LHCN-M2 (cell line): ENCODE measurements at places on chromosomes 6 and 20. TPM values are rescaled to one million over a fixed set of nuclear protein-coding genes. Genes with fewer than 3 reads are reported as not detected.

DNA sequence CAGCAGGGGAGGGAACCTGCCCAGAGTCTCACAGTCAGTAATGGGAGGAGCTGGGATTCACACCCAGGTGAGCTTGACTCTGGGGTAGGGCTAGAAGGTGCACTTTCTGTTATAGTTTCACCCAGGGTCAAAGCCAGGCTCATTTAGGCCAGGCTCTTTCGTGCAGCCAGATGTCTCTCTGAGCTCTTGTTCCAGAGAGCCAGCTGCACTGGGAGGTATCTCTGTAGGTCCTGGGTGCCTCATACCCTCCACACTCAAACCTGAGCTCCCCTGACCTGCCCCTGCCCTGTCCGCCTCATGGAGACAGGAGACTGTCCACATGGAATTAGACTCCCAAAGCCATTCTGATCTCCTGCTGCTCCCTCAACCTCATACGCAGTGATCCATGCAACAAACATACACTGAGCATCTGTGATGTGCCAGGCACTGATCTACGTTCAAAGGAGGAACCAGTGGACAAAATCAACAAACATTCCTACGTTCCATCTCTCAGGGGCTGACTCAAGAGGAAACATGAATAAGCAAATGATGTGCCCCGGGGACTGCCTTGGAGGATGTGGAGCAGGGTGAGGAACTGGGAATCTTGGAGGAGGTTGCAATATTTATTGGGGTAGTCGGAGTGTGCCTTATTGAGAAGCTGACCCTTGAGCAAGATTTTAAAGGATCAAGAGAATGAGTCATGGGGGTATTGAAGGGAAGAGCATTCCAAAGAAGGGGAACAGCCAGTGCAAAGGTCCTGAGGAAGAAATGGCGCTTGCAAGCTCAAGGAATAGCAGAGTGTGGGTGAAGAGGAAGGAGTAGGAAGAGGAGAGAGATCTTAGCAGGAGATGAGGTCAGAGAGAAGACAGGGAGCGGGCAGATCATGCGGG lies 71.3 kb upstream of the TOX2 start:
- peak; percentile 90 for DNase-seq

- DNase-seq: peak; percentile 48
These were observed 19.6 kb downstream of the SLC22A2 start for GRCh38 chr6:160238761-160239751.

- no peak for DNase-seq
These were observed 130.4 kb downstream of the FNDC1 start for GRCh38 chr6:159299566-159299965.

DNA sequence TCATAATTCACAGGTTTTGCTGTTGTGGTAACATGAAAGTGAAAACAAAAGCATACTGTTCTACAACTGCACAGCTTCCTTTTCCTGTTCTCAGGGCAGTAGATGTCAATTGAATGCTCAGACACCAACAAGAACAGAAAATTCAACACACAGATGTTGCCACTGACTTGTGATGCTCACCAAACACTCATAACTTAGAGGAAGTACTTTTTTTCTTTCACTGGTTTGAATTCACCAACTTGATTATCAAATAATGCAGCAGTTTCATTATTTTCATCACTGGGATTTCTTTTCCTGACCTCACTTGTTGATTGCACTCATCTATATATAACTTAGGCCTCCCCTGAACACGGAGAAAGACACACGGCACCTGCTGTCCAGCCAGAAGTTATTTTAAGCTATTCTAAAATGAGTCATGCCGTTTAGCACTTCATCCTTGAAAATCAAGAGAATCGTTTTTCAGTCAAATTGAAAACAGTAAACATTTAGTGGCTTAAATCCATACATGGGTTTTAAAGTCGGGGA lies 949 bp downstream of the TXLNB start:
- DNase-seq: peak; percentile 84

GRCh38 chr6:69887026-69887425 lies 20.7 kb downstream of the COL19A1 start:
- DNase-seq: no peak

- DNase-seq: no peak
These were observed 80.2 kb downstream of the PLCB1 start for GRCh38 chr20:8212286-8212685.

DNA sequence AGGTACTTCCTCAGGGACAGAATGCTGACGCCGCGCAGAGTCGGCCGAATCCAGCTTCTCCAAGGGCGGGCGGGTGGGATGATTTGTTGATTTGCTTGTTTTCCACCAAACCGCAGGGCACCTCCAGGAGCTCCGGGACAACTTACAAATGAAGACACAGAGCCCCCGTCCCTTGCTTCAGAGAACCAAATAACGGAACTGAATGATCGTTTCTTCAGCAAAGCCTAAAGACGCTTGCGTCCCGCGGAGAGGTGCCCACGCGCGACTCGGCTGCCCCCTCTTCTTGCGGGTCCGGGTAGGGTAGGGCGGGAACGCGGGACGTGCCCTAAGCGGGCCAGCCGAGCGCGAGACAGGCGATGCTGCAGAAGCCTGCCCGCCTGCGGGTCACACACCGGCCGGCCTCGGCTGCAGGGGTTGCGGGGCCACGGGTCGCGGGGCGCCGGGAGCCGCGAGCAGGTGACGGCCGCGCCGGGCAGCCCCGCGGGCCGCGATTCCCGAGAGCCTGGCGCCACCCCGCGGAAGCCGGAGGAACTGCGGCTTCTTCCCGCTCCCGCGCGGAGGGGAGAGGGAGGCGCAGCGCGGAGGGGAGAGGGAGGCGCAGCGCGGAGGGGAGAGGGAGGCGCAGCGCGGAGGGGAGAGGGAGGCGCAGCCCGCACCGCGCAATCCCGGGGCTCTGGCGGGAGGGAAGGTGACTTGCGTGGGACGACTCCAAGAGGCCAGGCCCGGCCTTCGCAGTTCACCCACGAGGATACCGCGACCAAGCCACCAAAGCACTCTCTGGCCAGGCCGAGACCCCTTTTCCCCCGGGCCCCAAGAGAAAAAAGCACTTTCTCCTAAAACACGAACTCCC lies 7.7 kb upstream of the FOXF2 start:
- no peak for DNase-seq

DNA sequence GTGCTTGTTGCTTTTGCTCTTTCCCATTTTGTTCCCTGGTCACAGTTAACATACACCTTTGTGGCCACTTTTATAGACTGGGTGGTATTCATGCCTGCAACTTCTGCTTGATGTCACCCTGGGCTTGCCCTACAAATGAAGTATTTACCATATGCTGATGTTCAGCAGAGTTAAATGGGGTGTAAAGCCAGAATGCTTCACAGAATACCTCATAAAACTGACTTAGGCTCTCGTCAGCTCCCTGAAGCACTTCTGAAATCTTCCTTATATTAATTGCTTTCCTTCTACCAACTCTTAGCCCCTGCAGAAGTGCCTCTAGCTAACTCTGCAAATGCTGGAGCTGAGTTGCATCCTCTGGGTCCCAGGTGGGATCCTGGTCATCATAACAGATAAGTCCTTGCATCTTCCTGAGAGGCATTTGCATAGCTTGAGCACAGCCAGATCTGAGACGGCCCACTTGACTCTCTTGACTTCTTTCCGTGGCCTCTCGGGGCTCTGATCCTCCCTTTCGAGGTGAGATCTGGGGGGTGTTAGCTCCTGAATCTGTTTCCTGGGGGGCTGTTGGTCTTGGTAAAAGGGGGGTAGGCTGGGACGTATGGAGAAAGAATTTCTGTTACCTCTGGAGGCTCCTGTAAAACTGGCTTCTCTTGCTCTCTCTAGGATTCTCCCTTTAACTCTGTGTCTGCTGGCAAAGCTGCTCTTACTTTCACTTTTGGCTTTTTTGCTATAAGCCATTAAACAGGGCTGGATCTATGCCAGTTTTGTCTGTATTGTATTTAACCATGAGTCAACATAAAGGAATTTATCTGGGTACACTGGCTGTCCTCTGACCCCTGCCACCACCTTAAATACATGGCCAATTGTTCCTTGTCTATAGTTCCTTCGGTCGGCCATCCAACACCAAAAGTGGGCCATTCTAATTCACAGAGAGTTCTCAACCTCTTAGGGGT lies 223.0 kb upstream of the SYNCRIP start:
- DNase-seq: peak; percentile 81

GRCh38 chr6:36959555-36960250 lies 5.2 kb downstream of the PI16 start:
- no peak for DNase-seq

GRCh38 chr6:71929047-71929446 lies 42.7 kb downstream of the RIMS1 start:
- no peak for DNase-seq

DNA sequence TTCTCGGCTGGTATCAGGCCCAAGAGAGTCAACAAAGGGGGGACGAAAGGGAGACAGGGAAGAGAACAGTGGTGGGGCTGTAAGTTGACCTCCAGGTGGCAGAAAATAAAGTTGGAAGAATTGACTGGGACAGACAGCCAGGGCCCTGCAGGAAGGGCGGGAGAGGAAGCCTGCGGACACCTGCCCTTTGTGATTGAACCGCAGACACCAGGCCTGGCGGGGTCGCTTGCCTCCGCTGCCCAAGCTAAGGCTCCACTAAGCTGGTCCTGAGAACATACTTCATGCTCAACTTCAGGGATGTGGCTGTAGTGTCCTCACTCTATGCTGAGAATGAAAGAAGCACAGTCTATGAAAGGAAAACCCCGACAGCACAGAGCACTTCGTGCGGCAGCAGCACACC lies 53.8 kb downstream of the RPP40 start:
- DNase-seq: no peak

DNA sequence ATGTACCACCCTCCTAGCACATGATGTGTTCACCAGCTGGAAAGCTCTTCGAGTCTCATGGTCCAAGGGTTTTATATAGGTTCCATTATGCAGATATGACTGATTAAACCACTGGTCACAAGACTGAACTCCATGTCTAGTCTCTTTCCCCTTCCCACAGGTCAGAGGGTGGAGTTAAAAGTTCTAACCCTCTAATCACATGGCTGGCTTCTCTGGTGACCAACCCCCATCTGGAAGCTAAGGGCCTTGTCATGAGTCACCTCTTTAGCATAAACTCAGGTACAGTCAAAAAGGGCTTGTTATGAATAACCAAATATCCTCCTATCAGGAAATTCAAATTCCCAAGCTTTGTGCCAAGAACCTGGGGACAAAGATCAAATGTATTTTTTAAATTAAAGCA lies 52.0 kb upstream of the KLHL31 start:
- no peak for DNase-seq

DNA sequence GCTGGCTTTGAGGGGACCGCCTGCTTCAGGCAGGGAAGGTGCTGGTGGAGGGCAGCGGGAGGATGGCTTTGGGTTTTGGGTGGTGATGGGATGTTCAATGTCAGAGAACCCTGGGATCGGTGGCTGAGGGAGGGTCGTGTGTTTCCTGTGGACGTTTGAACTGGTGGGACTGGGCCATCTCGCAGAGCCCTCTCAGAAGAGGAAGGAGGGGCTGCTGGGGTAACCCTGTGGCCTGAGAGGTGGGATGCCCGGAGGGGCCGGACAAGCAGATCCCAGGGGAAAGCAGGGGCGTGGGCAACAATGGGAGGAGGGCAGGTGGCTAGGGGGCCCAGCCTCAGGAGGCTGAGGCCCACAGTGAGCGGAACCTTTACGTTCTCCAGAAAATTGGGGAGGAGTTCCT lies 34.9 kb downstream of the PYGB start:
- no peak for DNase-seq

DNA sequence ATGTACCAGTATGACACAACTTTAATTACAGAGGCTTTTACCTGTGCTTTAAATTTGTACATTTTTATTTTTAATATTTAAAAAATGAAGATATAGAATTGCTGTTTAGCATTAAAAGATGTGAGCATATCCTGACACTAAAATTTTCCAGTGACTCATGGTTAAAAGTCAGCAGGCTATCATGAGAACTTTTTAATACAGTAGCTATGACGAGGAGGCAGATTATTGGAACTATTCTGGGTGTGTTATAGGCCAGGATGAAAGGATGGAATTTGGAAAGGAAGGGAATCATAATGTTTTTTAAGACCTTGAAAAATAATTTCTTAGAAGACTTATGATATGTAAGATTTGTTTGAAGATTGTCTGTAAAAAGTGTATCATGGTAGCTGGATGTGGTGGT lies 91.0 kb downstream of the GFRA4 start:
- peak; percentile 5 for DNase-seq

- DNase-seq: no peak
These were observed at the start of gene OOEP for GRCh38 chr6:73369563-73369962. Gene OOEP (minus strand): TSS chr6:73369897. CDS start chr6:73369792, 105 bp downstream.

GRCh38 chr20:38201356-38201755 lies 36.3 kb upstream of the TGM2 start:
- peak; percentile 76 for DNase-seq

Gene DNAH8
- not detected in 2 replicates for total RNA-seq

Gene MAP3K7
- 32.8 and 32.9 TPM in 2 replicates for total RNA-seq

Gene CHRNA4
- not detected in 2 replicates for total RNA-seq

Gene CST2
- total RNA-seq: not detected in 2 replicates

Gene OPRM1
- total RNA-seq: not detected in 2 replicates
